ENCODE measurements at places on chromosomes 11 and 22. TPM values are rescaled to one million over a fixed set of nuclear protein-coding genes. Genes with fewer than 3 reads are reported as not detected.

WDR74 gene
- 201 TPM for total RNA-seq

OVOL1 gene
- not detected for total RNA-seq

BTBD18 gene
- total RNA-seq = not detected

DLG2 gene
- 2.0 TPM for total RNA-seq

GRCh38 chr11:5737091-5737490 is 843 bp downstream of the OR56B1 start:
- DNase-seq = no peak

DNA sequence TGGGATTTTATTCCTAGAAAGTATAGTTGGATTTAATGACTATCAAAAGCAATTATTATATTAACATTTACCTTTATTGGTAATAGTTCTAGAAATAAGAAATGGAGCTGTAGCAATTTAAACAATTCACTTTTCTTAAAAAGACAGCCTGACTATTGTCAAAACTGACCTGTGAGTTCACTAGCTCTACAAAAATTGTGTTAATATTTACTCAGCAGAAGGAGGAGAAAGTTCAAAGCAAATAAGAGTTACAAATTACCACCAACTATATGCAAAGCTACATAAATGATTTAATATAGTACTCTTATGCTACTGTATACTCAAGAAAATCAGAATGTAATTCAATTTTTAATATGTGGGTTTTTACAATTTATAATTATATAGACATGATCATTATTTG is 310.0 kb downstream of the DCDC1 start:
- DNase-seq = no peak

DNA sequence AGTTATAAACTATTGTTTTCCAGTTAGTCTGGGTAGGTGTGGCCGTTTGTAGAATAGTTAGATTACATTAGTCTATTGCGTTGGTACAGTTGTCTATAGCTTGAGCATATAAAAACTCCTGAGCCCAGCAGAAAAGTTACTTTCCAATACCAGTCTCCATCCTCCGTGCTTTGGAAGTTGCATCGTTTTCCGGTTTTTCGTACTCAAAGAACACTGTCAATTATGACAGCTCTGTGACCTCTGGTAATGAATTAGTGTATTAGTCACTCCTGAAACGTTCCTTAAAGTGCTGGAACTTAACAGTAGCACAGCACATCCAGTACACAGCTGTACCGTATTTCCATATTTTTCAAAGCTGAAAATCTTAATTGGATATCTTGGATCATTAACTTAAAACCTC is 808 bp upstream of the MSANTD2 start:
- DNase-seq = no peak

GRCh38 chr11:41307296-41308080 is 152.0 kb downstream of the LRRC4C start:
- DNase-seq = no peak

- peak; percentile 93 for DNase-seq
These were observed at the start of gene RPS3 for GRCh38 chr11:75399344-75400145. Gene RPS3 (plus strand): TSS chr11:75399518. CDS start chr11:75399548, 30 bp downstream.

DNA sequence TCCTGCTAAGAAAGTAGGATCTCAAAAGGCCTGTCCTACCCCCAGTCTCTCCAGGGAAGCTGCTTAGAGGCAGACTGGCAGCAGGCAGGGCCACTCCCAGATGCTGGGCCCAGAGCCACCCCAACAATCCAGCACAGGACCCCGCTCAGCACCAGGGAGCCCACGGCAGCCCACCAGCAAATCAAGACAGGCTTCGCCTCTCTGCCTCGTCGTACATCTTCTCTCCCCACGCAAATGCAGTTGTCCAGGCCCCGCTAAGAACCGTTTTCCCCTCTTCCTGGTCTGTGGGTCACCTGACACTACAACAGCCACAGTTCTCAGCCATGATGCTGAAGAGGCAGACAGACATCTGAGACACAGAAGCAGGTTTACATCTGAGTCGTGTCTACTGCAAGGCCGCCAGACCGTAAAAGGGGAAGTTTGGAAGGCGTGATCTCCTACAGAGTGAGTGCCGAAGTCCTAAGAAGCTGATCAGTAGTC is 51.1 kb downstream of the IGSF9B start:
- DNase-seq = no peak

DNA sequence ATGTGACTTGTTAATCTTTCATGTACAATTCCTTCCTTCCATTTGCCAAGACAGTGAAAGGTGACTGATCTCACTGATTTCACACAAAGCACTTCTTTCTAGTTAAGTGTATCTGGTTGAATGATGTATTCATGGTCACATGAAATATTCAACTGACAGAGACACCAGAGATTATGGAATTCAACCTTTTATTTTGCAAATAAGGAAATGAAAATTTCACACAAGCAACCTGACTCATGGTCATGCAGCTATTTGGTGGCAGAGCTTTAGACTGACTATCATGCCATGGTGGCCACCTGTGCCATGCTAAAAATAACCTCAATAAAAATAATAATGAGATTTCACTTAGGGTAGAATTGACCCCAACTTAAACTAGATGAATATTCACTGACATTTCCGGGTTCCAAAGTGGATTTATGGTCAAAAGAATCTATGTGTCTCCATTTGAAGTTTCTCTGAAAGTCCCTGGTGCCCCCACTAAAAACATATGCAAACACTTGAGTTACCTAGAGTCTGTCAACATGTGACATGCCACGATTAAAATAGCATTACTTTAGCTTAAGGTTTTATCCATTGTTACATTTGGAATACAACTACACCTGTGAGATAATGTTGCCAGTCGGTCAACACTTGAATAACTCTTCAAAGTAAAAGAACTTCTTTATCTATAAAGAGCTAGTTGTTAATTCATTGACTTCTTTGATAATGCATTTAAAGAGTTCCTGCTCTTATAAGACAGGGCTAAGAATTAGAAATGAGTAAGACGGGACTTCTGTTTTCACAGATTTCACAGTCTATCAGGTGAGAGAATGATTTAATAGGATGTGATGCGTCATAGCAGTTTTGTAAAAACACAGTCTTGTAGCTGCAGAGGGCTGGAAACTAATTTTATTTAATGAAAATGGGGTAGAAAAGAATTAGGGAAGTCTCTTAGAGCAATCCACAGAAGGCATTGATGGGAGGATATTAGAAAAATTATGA is 94.6 kb upstream of the OR9G4 start:
- no peak for DNase-seq

- no peak for DNase-seq
These were observed 41.0 kb downstream of the CD82 start for GRCh38 chr11:44606472-44606871.

- DNase-seq = no peak
These were observed 12.1 kb downstream of the SLC37A2 start for GRCh38 chr11:125075242-125075625.

All from CD4-positive, CD25-positive, alpha-beta regulatory T cell (primary cell).